ENCODE measurements at places on chromosomes 6 and 20.

DNA sequence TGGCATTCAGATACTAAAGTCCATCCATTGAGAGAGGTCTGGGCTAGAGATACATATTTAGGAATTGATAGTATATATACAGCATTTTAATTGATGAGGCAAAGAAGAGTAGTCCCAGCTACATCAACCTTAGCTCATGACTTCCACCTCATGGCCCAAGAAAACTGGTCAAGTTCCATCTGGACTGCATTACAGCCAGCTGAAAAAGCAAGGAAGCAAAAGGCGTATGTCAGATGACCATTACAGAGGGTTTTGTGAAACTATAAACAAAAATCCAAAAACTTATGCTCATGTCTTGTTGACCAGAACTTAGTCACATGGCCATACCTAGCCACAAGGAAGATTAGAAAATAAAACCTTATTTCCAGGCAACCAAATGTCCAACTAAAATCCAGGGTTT is 46.8 kb upstream of the RNF146 start:
- no peak for DNase-seq

- no peak for DNase-seq
These were observed 121.5 kb downstream of the UST start for GRCh38 chr6:148868314-148868713.

DNA sequence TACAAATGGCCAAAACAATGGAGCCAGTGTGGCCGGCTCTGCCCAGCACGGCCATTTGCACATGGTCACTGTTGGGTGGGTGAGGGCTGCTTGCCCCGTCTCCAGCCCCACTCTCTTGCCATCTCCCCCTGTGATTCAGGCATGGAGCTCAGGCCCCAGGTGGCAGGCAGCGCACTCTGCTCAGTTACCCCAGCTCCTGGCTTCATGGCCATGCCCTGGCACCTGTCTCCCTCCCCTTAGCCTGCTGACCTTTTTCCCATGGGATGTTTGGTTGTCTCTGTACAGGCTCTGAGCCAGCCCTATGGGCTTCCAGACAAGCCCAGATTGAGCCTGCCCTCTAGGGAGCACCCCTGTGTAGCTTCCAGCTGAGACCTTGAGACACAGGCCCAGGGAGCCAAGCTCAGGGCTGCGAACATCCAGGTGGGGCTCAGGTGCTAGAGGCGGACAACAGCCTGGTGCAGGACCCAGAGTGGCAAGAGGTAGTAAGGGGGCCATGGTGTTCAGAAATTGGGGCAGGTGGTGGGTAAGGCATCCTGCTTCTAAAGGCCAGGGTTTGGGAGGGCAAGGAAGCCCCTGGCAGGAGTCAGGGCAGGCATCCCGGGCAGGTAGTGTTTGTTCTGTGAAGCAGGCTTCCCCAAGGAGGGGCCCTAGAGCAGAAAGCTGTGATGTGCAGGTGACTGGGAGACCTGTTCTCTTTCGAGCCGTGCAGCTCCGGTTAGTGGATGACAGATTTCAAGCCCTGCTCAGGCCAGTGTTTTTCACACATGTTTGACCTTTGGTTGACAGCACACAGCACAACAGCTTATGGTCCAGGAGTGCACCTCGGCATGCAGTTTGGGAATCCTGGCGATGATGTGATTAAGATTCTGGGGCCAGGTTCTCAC is 17.7 kb downstream of the SYNJ2 start:
- DNase-seq, result no peak

GRCh38 chr20:23598481-23598880 is 7.2 kb downstream of the CST9 start:
- no peak for DNase-seq

DNA sequence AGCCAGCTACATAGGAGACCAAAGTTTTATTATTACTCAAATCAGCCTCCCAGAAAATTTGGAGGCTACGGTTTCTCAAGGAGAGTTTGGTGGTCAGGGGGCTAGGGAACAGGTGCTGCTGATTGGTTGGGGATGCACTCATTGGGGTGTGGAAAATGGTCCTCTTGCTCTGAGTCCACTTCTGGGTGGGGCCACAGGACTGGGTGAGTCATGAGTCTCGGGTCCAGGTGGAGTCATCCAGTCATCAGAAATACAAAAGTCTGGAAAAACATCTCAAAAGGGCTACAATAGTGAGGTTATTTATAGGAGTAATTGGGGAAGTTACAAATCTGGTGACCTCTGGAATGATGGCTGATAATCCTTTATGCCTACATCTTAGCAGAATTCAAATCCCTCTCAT is 54.3 kb upstream of the SLC22A16 start:
- DNase-seq, result no peak

All from activated T-cell treated with anti-CD3 and anti-CD28 coated beads for 48 hours (primary cell).